ENCODE measurements at places on chromosomes 12 and 14.

DNA sequence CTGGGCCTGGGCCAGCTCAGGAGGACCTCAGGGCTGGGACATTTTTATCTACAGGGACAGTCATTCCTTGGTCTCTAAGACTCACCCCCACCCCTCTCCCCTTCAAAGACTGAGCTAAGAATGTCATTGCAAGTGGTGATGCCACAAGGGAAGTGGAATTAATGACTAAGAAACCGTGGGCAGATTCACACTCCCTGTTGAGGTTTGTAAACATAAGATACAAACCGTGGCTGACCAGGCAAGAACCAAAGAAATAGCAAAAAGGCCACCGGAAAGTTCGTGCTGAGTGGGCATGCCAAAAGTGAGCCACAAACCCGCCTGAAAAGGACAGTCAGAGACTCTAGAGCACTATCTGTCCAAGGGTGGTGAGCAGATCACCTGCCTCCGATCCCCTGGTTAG, 25.7 kb downstream of the NUAK1 start:
- no peaks in the 10 kb centered on the region for H3K27me3 ChIP-seq
- no peaks in the 10 kb centered on the region for H3K36me3 ChIP-seq
- no peak for DNase-seq
- H3K4me3 ChIP-seq, result no peak overlapping the region
- peak overlapping the region; percentile 84 for H3K27ac ChIP-seq

DNA sequence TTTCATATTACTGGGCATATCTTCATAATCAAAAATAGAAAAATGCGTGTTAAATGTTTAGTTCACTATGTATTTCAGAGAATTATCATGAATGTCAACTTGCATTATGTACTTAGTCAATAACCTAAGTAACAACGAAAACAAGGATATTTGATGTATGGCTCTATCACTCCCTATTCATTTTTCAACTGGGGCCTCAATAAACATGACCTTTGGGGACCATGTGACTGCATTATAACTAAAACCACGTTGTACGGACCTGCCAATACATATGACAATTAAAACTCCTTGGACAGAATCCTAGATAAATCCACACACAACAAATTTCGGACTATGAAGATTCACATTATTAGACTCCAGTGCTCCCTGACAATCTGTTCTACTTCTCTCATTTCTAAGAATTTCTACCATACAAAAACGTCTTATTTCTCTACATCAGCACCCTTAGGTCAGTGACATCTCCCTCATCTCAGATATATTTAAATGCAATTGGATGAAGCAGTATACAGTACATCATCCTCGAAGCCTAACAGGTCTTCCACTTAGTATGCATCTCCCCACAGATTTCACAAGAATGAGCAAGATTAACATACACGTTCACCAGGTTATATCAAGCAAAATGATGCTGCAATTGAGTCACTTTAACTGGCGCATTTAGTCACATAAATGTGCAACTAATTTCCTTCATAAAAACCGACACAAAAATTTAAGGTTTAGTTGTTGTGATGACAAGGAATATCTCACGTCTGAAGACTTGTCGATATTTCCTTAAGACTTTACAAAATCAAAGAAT, 1.5 kb downstream of the UBE2N start:
- DNase-seq, result no peak
- no peaks in the 10 kb centered on the region for H3K27me3 ChIP-seq
- peak overlapping the region; percentile 83 for H3K27ac ChIP-seq
- peaks cover 31% of the 10 kb centered on the region for H3K4me1 ChIP-seq

- no peaks in the 10 kb centered on the region for H3K27me3 ChIP-seq
- no peak for DNase-seq
- 0 out of 2 replicates have a peak, but pooled peaks cover 5% of the 10 kb centered on the region for H3K4me1 ChIP-seq
- no peaks in the 10 kb centered on the region for H3K36me3 ChIP-seq
These were observed 15.0 kb upstream of the MDM2 start for GRCh38 chr12:68792952-68793351.

- no peak overlapping the region for H3K4me3 ChIP-seq
- H3K4me1 ChIP-seq, result no peaks in the 10 kb centered on the region
- no peaks in the 10 kb centered on the region for H3K36me3 ChIP-seq
These were observed 21.1 kb downstream of the ZFHX2 start for GRCh38 chr14:23530375-23531055.

DNA sequence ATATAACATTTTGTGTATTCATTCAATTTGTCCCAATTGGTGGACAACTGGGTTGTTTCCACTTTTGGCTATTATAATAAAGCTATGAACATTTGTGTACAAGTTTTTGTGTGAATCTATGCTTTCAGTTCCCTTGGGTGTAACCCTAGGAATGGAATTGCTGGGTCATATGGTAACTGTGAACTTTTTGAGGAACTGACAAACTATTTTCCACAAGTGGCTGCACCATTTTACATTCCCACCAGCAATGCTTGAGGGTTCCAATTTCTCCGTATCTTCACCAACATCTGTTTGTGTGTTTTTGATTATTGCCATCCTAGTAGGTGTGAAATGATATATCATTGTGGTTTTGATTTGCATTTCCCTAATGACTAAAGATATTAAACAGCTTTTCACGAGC, 13.0 kb downstream of the LPCAT3 start:
- no peaks in the 10 kb centered on the region for H3K4me1 ChIP-seq
- H3K27ac ChIP-seq, result no peak overlapping the region
- no peaks in the 10 kb centered on the region for H3K27me3 ChIP-seq
- no peak for DNase-seq
- H3K4me3 ChIP-seq, result no peak overlapping the region

DNA sequence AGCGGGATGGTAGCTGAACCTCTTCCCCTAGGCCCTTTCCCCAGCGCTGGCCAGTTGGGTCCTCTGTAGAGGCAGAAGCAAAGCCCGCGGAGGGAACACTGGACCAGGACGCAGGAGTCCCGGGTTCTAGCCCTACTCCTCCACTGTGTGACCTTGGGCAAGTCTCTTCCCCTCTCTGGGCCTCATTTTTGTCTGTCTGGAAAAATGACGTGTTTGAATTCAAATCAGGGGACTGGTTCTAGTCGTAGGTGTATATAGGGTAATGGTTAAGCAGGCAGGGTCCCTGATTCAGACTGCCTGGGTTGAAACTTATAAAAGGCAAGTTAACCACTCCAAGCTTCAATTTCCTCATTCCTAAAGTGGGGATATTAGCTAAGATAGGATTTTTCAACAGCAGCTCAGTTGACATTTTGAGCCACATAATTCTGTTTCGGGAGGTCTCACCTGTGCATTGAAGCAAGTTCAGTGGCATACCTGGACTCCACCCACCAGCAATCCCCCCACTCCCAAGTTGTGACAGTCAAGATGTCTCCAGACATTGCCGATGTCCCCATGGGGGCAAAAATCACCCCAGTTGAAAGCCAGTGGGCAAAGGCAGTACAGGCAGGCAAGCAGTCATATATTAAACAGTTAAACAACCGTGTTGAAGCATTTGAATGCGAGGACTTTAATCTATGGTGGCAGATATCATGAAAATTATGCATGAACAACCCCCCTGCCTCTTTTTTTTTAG, 899 bp downstream of the TPCN1 start:
- H3K4me1 ChIP-seq, result peaks cover 36% of the 10 kb centered on the region
- H3K27me3 ChIP-seq, result no peaks in the 10 kb centered on the region
- peak overlapping the region; percentile 74 for H3K4me3 ChIP-seq
- H3K27ac ChIP-seq, result peak overlapping the region; percentile 82
- DNase-seq, result peak; percentile 53

- no peak overlapping the region for H3K4me3 ChIP-seq
- no peak for DNase-seq
- H3K27me3 ChIP-seq, result no peaks in the 10 kb centered on the region
- H3K36me3 ChIP-seq, result no peaks in the 10 kb centered on the region
- peaks cover 5% of the 10 kb centered on the region for H3K4me1 ChIP-seq
These were observed 3.9 kb upstream of the RNU6-7 start for GRCh38 chr14:32197919-32198318.

DNA sequence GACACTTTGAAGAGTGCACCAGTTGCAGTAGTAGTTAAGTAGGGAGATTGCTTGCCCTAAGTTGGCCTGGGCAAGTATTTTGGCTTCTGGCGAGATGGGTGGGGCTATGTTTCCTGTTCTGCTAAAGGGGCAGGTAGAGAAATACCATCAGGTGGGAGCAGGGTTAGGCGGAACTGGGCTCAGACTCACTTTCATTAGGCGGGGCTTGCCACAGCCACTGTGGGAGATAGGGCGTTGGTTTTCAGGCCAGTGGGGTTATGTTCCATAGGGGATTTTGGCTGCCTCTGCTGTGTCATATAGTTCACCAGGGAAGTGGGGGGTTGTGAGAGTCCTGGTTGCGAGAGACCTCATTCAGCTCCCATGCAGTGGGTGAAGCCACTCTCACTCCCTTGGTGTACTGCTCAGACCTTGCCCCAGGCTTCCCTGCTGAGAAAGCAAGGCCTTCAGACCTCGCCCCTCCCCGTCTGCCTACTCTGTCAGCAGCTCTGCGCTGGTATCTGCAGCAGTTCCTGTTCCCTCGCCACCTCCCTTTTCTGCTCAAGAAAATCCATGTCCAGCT, 43.3 kb downstream of the AEBP2 start:
- no peak overlapping the region for H3K4me3 ChIP-seq
- no peak overlapping the region for H3K27ac ChIP-seq
- DNase-seq, result no peak
- H3K36me3 ChIP-seq, result peaks cover 8% of the 10 kb centered on the region
- no peaks in the 10 kb centered on the region for H3K27me3 ChIP-seq

GRCh38 chr14:100488057-100488456, 99.2 kb downstream of the BEGAIN start:
- no peaks in the 10 kb centered on the region for H3K4me1 ChIP-seq
- no peak overlapping the region for H3K4me3 ChIP-seq
- DNase-seq, result no peak
- H3K36me3 ChIP-seq, result no peaks in the 10 kb centered on the region

DNA sequence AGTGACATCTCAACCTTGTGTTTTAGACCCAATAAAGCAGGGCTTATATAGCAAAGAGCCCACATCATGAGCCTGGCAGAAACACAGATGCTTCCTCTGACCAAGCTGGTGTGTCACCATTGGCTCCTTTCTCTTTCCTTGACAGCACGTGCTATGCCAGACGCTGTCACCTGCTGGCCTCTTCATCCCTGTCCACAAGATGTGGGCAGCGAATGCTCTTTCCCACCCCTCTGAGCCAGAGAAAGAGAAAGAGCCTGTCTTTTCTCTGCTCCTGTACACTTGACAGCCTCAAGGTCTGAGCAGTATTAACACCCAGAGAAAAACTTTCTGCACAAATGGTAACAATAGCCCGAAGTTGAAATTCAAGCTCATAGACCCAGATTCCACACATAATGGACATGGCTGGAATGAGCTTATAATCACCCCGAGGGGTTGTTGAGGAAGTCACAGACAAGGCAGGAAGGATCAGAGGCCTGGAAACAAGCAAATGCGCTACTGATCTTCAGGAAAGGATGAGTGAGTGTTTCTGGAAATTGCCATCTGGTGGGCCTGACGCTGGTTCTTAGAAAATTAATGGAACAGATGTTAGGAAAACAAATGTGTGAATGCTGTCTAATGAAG, 8.9 kb downstream of the TGFB3 start:
- no peaks in the 10 kb centered on the region for H3K36me3 ChIP-seq
- no peaks in the 10 kb centered on the region for H3K27me3 ChIP-seq
- no peak overlapping the region for H3K27ac ChIP-seq
- peaks cover 12% of the 10 kb centered on the region for H3K4me1 ChIP-seq

DNA sequence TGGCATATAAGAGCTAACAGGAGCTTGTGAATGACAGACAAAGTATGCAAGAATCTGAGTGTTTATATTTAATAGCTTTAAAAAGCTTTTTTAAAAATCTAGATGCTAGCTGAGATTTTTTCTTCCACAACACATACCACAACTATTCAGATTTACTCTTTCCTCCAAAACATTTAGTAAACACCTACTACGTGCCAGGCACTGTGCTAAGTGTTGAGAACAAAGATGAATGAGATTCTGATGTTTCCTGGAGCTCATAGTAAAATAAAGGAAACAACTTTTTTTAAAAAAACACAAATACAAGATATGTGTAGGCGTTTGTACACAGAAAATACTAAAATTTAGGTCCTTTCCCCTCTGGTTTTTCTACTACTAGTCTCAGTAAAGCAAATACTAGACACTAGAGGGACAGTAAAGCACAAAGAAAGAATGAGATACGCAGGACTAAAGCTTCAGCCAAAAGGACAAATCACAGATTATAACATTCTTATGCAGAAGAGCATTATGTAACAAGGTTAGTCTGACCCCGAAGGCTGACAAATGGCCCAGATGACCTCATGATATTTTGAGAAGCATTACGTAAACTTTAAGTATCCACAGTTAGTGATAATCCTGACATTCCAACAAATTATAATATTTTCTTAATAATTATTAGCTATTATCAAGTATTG, 78.6 kb upstream of the PAWR start:
- H3K36me3 ChIP-seq, result no peaks in the 10 kb centered on the region
- H3K27ac ChIP-seq, result no peak overlapping the region
- no peaks in the 10 kb centered on the region for H3K4me1 ChIP-seq
- no peak overlapping the region for H3K4me3 ChIP-seq

DNA sequence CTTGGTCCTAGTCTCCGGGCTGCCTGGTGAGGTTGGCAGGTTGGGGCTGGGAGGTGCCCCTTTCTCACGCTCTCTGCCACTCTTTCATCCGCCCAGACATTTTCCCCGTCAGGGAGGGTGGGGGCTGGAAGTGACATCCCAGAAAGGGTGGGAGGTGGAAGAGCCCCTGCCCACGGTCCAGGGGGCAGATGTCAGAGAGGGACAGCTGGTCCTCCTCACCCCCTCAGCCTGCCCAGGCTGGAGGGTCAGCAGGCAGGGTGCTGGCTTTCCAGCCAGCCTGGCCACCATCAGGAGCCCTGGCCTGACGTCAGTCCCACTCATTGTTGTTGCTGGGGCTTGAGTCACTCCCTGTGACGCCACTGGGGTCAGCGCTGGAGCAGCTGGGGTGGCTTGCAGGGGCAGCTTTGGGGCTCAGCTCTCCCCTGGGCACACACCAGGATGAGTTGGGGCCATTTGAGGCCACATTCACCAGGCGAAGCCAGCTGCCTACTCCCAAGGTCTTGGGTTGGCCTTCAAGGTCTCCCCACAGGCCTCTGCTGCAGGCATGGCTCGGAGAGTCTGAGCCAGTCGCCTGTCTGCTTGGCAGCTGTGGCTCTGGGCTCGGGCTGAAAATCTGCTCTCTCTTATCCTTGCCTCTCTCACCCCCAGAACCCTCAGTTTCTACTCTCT, 5.7 kb upstream of the ATG101 start:
- no peaks in the 10 kb centered on the region for H3K36me3 ChIP-seq
- peaks cover 6% of the 10 kb centered on the region for H3K27me3 ChIP-seq
- 0 out of 2 replicates have a peak, but pooled peaks cover 1% of the 10 kb centered on the region for H3K4me1 ChIP-seq

DNA sequence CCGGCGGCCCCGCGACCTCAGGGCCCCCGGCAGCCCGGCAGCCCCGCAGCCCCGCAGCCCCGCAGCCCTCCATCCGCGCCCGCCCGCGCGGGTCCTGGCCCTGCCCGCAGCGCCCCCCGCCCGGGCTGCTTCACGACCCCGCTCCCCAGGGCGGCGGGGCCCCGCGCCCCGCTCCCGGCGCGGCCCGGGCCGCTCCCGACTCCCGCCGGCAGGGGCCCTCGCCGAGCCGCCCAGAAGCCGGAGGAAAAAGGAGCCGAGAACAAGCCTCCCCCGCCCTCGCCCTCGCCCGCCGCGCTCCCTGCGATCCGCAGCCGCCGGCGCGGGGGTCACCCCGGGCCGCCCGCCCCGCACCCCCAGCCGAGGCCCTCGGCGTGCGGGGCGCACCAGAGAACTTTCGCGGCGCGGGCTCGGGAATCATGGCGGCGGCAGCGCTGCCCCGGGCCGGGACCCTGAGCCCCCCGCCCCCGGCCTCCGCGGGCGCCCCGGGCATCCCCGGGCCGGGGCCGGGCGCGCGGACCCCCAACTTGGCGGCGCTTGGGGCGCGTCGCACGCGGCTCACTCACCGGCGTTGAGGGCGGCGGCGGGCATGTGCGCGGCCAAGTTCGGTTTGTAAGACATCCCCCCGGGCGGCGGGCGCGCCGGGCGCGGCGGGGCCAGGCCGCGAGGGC, 521 bp downstream of the CDK2AP1 start:
- H3K4me3 ChIP-seq, result peak overlapping the region; percentile 68
- no peaks in the 10 kb centered on the region for H3K27me3 ChIP-seq
- peak; percentile 67 for DNase-seq
- no peak overlapping the region for H3K27ac ChIP-seq

Measured in PC-9 (cell line).